ENCODE measurements at places on chromosomes 4 and X.

GRCh38 chr4:87804871-87805270 lies 5.5 kb downstream of the IBSP start:
- no peak for DNase-seq

DNA sequence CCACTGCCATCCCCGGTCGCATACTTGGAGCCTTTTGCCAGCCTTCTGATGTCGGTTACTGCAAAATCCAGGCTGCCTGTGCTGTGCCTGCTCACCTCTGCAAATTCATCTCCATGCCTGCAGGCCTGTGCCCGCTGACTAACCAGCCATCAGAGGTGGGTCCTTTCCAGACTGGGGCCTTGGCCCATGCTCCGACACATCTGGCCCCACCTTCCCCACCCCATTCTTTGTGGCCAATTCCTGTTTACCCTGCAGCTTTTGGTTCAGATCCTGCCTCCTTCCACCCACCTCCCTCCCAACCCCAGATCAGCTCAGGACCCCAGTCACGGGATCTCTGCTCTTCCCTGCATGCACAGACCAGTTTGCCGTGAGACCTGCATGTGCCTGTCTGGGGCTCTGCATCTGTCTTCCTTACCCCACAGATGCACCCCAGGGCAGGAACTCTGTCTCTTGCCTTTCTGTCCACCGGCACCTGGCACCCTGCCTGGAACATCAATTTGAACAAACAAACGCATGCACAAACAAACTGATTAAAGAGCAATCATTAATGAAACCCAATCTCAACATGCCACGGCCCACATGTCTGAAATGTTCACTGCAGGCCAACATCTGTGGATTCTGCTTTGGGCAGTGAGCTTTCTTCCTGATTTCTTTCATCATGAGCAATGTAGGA lies 112.8 kb upstream of the PSAPL1 start:
- no peak for DNase-seq

- DNase-seq, result no peak
Measured at GRCh38 chr4:143202824-143203223, 18.1 kb downstream of the USP38 start.

GRCh38 chr4:118367361-118367760 lies 14.6 kb upstream of the PRSS12 start:
- DNase-seq, result no peak

DNA sequence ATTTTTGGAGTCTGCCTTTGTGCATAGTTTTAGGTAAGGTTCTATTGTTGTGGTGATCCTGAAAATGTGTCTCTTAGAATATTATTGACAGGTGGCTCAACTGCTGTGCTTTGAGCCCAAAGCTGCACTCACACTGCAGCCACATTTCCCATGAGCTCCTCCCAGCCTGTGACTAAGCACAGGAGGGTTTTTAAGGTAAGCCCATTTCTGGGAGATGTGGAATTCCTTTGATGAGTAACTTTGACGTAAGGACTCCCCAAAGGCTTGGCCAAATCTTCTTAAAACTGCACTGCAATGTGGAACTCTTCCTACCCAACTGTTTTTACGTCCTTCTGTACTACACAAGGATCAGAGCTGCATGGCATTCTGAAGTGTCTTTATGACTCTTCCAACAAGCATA lies 20.0 kb upstream of the TMPRSS11A start:
- DNase-seq, result no peak

- no peak for DNase-seq
Measured at GRCh38 chrX:100090931-100091330, 319.1 kb downstream of the PCDH19 start.

- DNase-seq, result peak; percentile 41
Measured at GRCh38 chr4:6633091-6633906, 7.2 kb upstream of the MRFAP1 start.

- DNase-seq, result no peak
Measured at GRCh38 chrX:13888284-13888683, 71.4 kb upstream of the GPM6B start.

GRCh38 chrX:49257074-49257790 lies 7.3 kb downstream of the FOXP3 start:
- no peak for DNase-seq

DNA sequence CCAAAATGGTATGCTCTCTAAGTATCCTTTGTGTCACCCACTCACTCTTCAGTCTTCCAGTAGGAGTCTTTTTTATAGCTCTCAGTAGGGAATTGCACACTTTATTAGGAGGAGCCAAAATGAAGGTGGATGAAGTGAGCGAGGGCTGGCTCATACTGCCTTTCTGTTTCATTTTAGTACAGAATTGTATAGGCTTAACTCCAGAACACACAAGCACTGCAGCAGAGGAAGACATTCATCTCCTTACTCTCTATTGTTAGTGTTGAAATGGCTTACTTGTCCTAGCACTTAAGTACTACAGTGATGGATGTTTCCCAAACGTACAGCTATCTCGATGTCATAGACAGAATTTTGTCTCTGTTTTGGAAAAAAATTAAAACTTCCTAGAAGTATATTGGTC lies 327.3 kb upstream of the ATOH1 start:
- no peak for DNase-seq

GRCh38 chr4:148632476-148632875 lies 190.3 kb upstream of the NR3C2 start:
- no peak for DNase-seq

- no peak for DNase-seq
Measured at GRCh38 chr4:2395038-2395437, 23.4 kb downstream of the ZFYVE28 start.

GRCh38 chrX:134679644-134680043 lies 21.4 kb upstream of the PLAC1 start:
- DNase-seq, result no peak

GRCh38 chrX:148309413-148309812 lies 191.0 kb upstream of the AFF2 start:
- no peak for DNase-seq

GRCh38 chrX:110055616-110056015 lies 52.7 kb downstream of the TMEM164 start:
- no peak for DNase-seq

- DNase-seq, result no peak
Measured at GRCh38 chrX:16797358-16797757, 11.1 kb downstream of the TXLNG start.

DNA sequence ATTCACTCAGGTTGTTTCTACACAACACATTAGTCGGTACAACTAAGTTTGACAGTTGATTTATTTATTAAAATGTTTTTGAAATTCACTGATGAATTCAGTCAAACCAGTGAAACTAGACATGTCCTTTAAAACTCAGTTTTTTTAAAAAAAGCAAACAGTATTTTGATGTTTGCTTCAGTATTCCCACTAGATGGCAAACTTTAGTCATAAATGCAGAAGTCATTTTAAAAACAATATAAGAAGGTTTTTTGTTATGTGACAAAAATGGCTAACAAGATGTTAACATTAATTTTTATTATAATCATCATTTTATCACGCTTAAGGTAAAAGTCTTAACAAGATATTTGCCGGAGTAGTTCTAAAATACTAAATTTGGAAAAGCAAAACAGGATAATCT lies 1337.8 kb upstream of the DIAPH2 start:
- DNase-seq, result no peak

DNA sequence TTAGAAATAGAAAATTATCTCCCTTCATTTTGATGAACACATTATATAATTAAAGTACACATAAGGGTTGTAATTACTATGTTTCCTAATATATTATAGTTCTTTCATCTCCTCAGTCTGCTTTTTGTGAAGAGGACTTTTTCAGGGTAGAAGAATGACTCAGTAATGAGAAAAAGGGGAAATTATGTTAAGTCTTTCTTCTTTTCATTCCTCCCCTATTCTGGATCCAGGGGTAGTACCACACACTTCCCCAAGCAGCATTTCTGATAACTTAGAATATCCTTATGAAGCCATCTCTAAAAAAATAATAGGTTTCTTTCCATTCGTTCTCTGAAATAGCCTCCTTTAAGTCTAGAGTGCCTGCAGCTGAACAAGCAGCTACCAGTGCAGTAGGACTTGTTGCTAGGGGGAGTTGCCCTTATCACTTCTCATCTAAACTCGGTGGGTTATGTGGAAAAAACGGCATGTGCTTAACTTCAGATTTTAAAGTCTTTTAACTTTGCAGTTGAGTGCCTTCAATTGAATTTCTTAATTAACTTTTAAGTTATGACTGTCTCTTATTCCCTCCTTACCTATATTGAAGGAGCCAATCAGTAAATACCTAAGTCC lies 184.8 kb downstream of the ARHGAP24 start:
- DNase-seq, result no peak

DNA sequence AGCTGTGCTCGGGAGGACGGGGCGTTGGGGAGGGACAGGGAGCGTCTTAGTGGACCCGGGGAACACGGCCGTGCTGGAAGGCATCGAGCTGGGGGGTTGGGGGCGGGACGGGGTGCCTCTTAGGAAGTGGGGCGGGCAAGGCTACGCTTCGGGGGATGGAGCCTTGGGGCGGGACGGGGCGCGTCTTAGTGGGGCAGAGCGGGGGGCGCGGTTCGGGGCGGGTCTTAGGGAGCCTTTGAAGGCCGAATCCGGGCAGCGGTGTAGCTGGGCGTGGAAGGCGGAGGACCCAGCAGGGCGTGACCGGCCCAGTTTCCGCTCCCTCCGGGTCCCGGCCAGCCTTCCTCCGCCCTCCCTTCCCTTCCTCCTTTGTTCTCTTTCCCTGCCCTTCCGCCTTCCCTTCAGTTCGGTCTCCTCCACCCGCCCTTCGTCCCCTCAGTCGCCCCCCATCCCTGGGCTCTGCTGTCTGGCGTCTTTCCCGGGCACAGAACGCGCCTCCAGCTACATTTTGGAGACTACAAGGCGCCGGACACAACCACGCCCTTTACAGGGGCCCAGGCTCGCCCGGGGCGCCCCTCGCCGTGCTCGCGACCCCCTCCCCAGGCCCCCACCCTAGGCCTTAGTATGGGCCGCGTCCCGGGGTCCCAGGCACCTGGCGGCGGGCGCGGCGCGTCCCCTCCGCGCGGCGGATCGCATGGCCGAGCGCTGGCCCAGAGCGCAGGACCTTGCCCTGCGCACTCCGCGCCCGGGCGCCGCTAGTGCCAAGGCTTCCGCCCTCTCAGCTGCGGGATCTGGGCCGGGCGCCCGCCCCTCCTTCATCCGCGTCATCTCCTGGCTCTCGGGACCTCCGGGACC lies at the start of gene ARSD:
Gene ARSD (minus strand): TSS at position 757 of the 852 bp plus-strand sequence. CDS start 64 bp downstream, at position 693.
- peak; percentile 18 for DNase-seq

GRCh38 chrX:130111220-130112154 lies 1.2 kb upstream of the ELF4 start:
- no peak for DNase-seq

GRCh38 chr4:117134386-117134785 lies 49.0 kb upstream of the TRAM1L1 start:
- no peak for DNase-seq

DNA sequence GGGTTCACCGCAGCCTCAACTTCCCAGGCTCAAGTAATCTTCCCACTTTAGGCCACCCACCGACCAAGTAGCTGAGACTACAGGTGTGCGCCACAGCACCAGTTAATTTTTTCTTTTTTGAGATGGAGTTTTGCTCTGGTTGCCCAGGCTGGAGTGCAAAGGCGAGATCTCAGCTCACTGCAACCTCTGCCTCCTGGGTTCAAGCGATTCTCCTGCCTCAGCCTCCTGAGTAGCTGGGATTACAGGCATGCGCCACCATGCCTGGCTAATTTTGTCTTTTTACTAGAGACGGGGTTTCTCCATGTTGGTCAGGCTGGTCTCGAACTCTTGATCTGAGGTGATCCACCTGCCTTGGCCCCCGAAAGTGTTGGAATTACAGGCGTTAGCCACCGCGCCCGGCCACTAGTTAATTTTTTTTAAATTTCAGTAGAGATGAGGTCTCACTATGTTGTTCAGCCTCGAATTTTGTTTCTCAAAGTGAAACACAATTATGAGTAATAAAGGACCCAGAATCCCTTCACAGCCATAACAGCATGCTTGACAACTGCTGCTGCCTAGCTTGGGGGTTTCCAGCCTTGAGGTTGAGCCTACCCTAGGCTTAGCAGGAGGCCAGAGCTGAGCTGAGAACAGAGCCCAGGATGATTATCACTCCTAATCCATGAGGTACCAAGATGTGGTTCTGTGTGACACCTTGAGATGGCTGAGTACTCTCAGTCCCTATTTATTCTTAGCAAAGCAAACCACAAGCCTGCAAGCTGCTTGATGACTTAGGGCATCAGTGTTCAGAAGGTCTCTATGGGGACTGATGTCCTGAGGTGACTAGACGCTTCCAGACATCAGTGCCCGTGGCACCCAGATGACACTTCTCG lies 41.6 kb upstream of the NKRF start:
- peak; percentile 84 for DNase-seq

- DNase-seq, result peak; percentile 16
Measured at GRCh38 chrX:135973025-135973547, 702 bp downstream of the MMGT1 start.

GRCh38 chr4:113633467-113633866 lies 128.1 kb downstream of the CAMK2D start:
- DNase-seq, result no peak

DNA sequence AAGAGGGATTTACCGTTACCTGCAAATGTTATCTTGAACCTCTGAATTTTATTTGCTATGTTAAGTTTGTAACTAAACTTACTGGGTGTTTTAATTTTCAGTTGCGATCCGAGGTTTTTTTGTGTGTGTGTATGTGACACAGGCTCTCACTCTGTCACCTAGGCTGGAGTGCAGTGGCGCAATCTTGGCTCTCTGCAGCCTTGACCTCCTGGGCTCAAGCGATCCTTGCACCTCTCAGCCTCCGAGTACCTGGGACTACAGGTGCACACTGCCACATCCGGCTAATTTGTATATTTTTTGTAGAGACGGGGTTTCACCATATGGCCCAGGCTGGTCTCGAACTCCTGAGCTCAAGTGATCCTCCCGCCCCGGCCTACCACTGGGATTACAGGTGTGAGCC lies 18.5 kb downstream of the PDK3 start:
- no peak for DNase-seq

- no peak for DNase-seq
Measured at GRCh38 chr4:38902695-38903094, 35.1 kb downstream of the FAM114A1 start.

- DNase-seq, result no peak
Measured at GRCh38 chr4:16598597-16599206, 299.7 kb downstream of the LDB2 start.

DNA sequence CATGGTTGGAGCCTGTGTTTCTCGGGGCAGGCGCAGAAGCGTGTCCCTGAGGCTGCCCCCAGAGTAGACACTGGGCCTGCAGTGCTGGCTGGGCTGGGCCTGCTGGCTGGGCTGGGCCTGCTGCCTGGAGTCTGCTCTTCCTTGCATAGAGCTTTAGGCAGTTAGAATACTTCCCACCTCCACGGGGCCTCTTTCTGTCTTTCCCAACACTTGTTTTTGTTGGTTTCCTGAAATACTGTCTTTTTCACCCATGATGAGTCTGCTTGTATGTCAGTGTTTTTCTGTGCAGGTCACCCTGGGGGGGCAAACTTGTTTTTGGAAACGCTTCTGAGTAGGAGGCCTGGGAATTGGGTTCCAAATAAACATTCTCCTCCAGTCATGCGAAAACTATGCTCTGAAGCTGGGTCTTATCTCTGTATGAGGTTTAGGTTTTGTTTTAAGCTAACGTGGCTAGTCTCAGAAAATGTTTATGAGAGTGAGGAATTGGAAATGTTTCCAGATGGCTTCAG lies 32.2 kb downstream of the TRMT44 start:
- DNase-seq, result no peak

- DNase-seq, result peak; percentile 52
Measured at GRCh38 chrX:80812176-80812575, 2.5 kb upstream of the BRWD3 start.

- DNase-seq, result no peak
Measured at GRCh38 chrX:14832586-14832985, 40.3 kb downstream of the FANCB start.
